ENCODE measurements at places on chromosomes 16 and 17.

- DNase-seq: no peak
- no peak overlapping the region for H3K27ac ChIP-seq
- H3K27me3 ChIP-seq: no peaks in the 10 kb centered on the region
- 0 out of 2 replicates have a peak, but pooled peaks cover 1% of the 10 kb centered on the region for H3K4me1 ChIP-seq
- no peaks in the 10 kb centered on the region for H3K36me3 ChIP-seq
- H3K4me3 ChIP-seq: no peak overlapping the region
Observed at GRCh38 chr17:73679476-73679875, 35.2 kb upstream of the SDK2 start.

DNA sequence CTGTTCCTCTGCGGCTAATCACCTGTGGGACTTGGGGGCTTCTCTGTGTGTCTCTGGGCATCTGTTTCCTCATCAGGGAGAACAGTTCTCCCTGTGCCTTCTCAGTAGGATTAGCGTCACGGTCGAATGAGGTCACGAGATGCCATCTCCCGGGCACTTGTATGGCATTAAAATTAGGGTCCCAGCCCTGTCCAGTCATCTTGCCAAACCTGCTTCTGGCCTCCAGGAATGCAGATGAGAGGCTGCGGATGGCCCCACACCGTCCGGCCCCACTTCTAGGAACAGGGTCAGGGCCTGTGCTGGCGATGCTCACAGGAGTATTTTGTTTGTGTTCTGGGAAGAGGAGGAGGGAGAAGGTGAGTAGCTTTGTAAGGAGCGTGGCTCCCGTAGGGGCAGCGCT lies 58.5 kb downstream of the OR1D5 start:
- no peak overlapping the region for H3K4me3 ChIP-seq
- H3K27me3 ChIP-seq: no peaks in the 10 kb centered on the region
- no peak overlapping the region for H3K27ac ChIP-seq
- no peak for DNase-seq
- peaks cover 29% of the 10 kb centered on the region for H3K36me3 ChIP-seq
- no peaks in the 10 kb centered on the region for H3K4me1 ChIP-seq

- DNase-seq: no peak
- no peak overlapping the region for H3K4me3 ChIP-seq
- no peak overlapping the region for H3K27ac ChIP-seq
- no peaks in the 10 kb centered on the region for H3K4me1 ChIP-seq
- H3K36me3 ChIP-seq: no peaks in the 10 kb centered on the region
Observed at GRCh38 chr16:23823475-23824384, 12.1 kb upstream of the PRKCB start.

DNA sequence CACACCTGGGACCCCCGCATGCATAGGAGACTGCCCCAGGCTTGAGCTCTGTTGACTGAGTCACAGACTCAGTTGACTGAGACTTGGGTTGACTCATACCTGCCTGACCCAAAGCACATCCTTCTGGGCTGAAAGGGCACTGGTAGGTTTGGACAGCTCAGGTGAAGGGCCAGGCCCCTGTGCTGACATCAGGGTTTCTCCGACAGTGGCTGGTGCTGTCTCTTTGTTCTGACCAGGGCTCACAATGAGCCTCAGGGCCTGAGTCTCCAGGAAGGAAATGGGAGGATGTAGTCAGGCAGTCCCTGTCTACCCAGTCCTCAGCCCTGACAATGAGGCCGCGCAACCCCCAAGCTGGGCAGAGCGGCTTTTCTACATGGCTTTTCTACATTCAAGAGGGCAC lies 6.5 kb downstream of the SPNS2 start:
- H3K27ac ChIP-seq: no peak overlapping the region
- no peak overlapping the region for H3K4me3 ChIP-seq
- peaks cover 9% of the 10 kb centered on the region for H3K27me3 ChIP-seq
- no peak for DNase-seq

GRCh38 chr17:67509390-67510287 lies 132.6 kb downstream of the PITPNC1 start:
- no peak for DNase-seq
- H3K4me1 ChIP-seq: peaks cover 6% of the 10 kb centered on the region
- H3K36me3 ChIP-seq: no peaks in the 10 kb centered on the region
- no peaks in the 10 kb centered on the region for H3K27me3 ChIP-seq
- no peak overlapping the region for H3K27ac ChIP-seq

- H3K4me1 ChIP-seq: peaks cover 4% of the 10 kb centered on the region
- DNase-seq: no peak
- no peak overlapping the region for H3K27ac ChIP-seq
- H3K4me3 ChIP-seq: peak overlapping the region; percentile 45
- 0 out of 2 replicates have a peak, but pooled peaks cover 4% of the 10 kb centered on the region for H3K36me3 ChIP-seq
Observed at GRCh38 chr17:75271955-75272847, 1.2 kb upstream of the MIF4GD start.

- no peaks in the 10 kb centered on the region for H3K4me1 ChIP-seq
- no peak overlapping the region for H3K27ac ChIP-seq
- H3K36me3 ChIP-seq: no peaks in the 10 kb centered on the region
- no peaks in the 10 kb centered on the region for H3K27me3 ChIP-seq
- H3K4me3 ChIP-seq: no peak overlapping the region
- DNase-seq: no peak
Observed at GRCh38 chr17:30324723-30325122, 9.1 kb downstream of the TMIGD1 start.

GRCh38 chr17:17994271-17995069 lies 21.8 kb downstream of the DRC3 start:
- no peaks in the 10 kb centered on the region for H3K36me3 ChIP-seq
- no peak overlapping the region for H3K4me3 ChIP-seq
- no peak overlapping the region for H3K27ac ChIP-seq

GRCh38 chr17:47717979-47718621 lies 14.9 kb upstream of the TBX21 start:
- H3K36me3 ChIP-seq: no peaks in the 10 kb centered on the region
- H3K4me1 ChIP-seq: peaks cover 7% of the 10 kb centered on the region
- H3K27me3 ChIP-seq: peaks cover 2% of the 10 kb centered on the region
- no peak for DNase-seq

- H3K36me3 ChIP-seq: no peaks in the 10 kb centered on the region
- H3K4me1 ChIP-seq: no peaks in the 10 kb centered on the region
- H3K27me3 ChIP-seq: no peaks in the 10 kb centered on the region
- H3K27ac ChIP-seq: no peak overlapping the region
Observed at GRCh38 chr17:9676820-9677310, 31.5 kb downstream of the USP43 start.

GRCh38 chr17:63474586-63475460 lies 2.0 kb upstream of the ACE start:
- no peak overlapping the region for H3K27ac ChIP-seq
- H3K27me3 ChIP-seq: no peaks in the 10 kb centered on the region
- H3K4me1 ChIP-seq: peaks cover 6% of the 10 kb centered on the region
- H3K4me3 ChIP-seq: no peak overlapping the region
- H3K36me3 ChIP-seq: no peaks in the 10 kb centered on the region

DNA sequence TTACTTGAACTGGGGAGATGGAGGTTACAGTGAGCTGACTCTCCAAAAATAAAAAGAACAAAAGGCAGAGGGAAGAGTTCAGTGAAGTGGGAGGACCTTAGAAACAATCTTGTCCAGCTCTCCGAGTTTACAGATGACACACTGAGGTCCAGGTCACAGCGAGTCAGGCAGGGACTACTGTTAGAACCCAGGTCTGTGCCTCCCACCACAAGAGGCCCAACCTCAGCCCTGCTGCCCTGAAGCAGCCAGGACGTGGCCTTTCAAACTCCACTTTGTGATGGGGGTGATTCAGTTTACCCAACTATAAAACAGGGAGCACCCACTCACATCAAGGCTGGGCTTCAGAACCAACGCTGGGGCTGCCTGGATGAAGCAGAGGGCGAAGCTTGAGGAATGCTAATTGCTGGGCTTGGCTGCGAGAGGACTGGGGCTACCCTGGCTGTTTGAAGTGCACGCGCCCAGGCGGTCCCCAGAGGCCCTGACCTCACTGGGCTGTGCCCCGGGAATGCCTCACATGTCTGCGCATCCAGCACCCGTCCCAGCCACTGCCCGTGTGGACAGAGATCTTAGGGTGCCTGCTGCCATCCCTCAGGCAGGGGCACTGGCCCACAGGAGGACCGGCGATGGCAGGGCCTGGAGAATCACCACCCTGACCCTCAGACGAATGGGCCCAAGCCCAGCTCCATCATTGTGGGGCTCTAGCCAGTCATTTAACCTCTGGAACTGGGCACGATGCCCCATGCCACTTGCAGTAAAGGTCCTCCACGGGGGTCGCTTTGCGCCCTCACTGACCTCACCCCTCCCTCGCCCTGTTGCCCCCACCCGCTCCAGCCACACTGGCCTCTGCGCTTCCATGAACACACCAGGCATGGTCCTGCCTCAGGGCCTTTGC lies 11.4 kb downstream of the SLC5A10 start:
- no peak overlapping the region for H3K4me3 ChIP-seq
- H3K27me3 ChIP-seq: no peaks in the 10 kb centered on the region
- DNase-seq: no peak
- H3K36me3 ChIP-seq: no peaks in the 10 kb centered on the region

DNA sequence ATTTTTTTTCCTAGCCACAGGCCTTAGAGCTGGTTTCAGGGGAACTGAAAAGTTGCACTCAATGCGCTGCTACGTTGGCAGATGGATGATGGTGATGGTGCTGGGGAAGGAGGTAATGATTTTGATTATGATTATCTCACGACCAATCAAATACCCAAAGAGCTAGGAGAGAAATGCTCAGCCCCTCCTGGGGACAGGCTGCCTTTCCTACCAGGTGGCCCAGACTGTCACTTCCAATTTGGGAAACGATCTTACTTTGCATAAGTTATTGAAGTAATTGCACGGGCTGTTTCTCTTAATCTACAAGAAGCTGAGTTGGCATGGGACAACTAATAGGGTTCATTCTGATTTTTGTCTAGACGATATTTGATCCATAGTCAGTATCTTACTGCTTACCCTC lies 379.7 kb upstream of the EEF2KMT start:
- no peak for DNase-seq
- no peaks in the 10 kb centered on the region for H3K27me3 ChIP-seq
- no peaks in the 10 kb centered on the region for H3K36me3 ChIP-seq
- H3K4me3 ChIP-seq: no peak overlapping the region
- peaks cover 2% of the 10 kb centered on the region for H3K4me1 ChIP-seq

DNA sequence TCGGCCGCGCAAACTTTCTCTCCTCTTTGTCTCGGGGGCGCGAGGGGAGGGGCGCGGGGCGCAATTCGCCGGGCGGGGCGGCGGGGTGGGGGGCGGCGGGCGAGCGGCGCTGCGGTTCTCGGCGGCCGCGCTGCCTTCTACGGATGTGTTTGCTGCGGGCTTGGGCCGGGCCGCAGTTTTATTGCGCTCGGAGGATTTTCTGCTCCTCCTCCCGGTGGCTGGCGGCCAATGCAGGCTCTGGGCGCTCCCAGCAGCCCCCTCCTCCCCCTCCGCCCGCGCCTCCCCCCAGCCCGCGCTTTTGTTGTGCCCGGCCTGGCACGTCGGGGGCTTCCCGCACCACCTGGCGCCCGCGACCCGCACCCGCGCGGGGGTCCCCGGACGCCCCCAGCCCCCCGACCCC lies at the start of gene TIMP2:
Gene TIMP2, minus strand, starts transcription at position 154 of the 400 bp plus-strand sequence. CDS start 299 bp downstream, outside the sequence.
- H3K27ac ChIP-seq: no peak within 1 kb of the TSS
- DNase-seq: no peak
- no peaks in the 10 kb centered on the region for H3K27me3 ChIP-seq

- H3K4me1 ChIP-seq: no peaks in the 10 kb centered on the region
- no peaks in the 10 kb centered on the region for H3K27me3 ChIP-seq
- H3K36me3 ChIP-seq: no peaks in the 10 kb centered on the region
- DNase-seq: no peak
- H3K27ac ChIP-seq: no peak overlapping the region
Observed at GRCh38 chr16:81327447-81328196, 12.9 kb downstream of the GAN start.

- H3K4me3 ChIP-seq: no peak overlapping the region
- H3K36me3 ChIP-seq: no peaks in the 10 kb centered on the region
- no peaks in the 10 kb centered on the region for H3K27me3 ChIP-seq
- H3K27ac ChIP-seq: no peak overlapping the region
- H3K4me1 ChIP-seq: peaks cover 3% of the 10 kb centered on the region
Observed at GRCh38 chr16:11231367-11231970, 24.5 kb downstream of the SOCS1 start.

GRCh38 chr17:2928294-2928890 lies 132.2 kb downstream of the RAP1GAP2 start:
- H3K36me3 ChIP-seq: no peaks in the 10 kb centered on the region
- H3K4me3 ChIP-seq: no peak overlapping the region
- no peak overlapping the region for H3K27ac ChIP-seq
- DNase-seq: no peak
- H3K27me3 ChIP-seq: no peaks in the 10 kb centered on the region
- peaks cover 4% of the 10 kb centered on the region for H3K4me1 ChIP-seq

GRCh38 chr16:49350265-49351095 lies 23.1 kb upstream of the C16orf78 start:
- peaks cover 4% of the 10 kb centered on the region for H3K4me1 ChIP-seq
- H3K27ac ChIP-seq: no peak overlapping the region
- H3K36me3 ChIP-seq: no peaks in the 10 kb centered on the region
- H3K27me3 ChIP-seq: no peaks in the 10 kb centered on the region

DNA sequence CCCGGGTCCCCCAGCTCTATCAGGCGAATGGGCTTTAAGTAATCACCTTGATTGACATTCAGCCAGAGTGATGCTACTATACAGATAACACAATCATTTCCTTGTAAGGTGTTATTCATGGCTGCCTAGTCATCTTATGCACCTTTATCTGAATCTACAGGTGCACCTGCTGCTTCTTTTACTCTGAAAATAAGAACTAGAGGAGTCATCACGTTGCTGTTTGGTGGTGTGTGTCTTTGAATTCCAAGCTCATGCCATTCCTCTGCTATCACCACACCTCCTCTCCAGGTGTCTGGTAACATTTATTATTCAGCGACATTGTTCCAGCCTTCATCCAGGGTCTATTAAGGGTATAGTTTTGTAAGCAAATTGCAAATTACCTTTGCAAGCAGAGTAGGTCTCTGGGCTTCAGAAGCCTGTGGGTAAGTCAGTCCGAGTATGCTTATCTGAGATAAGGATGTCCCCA lies 51.9 kb downstream of the NOS2 start:
- H3K4me3 ChIP-seq: no peak overlapping the region
- H3K27me3 ChIP-seq: no peaks in the 10 kb centered on the region
- DNase-seq: no peak
- H3K27ac ChIP-seq: no peak overlapping the region

DNA sequence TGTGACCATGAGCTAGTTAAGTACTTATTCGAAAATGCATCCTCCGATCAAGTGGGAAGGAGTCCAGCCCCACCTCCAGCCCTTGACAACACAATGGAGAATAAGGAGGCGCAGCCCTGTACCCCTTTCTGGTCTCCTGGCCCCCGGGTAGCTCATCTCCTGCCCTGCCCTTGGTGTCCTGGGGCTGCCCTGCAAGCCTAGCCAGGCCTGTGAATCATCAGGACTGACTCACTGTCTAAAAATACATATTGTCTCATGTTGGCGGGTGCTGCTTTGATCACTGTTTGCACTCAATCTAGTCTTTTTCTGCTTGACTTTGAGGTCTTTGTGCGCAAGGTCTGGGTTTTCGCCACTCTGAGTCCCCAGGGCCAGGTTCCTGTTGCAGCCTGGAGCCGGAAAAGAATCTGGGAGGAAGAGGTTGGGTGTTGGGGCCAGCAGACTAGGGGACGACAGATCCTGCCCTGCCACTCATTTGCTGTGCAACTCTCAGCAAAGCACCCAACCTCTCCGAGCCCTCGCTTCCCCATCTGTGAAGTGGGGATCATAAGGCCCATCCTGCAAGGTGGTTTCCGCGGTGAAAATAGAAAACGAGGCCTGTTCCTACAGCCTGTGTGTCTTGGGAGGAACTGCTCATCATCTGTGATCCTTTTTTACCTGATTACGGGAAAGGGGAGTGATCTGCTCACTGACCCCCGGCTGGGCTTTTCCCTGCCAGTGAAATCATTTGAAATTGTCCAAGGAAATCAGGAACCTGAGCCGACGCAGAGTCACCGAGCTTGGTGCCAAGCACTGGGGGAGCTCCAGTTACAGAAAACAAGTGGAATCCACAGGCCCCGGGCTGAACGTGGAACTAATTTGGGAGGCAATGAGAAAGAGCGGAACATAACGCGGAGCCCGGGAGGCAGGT lies 230.4 kb downstream of the PARN start:
- no peaks in the 10 kb centered on the region for H3K27me3 ChIP-seq
- no peaks in the 10 kb centered on the region for H3K4me1 ChIP-seq
- H3K4me3 ChIP-seq: no peak overlapping the region
- no peaks in the 10 kb centered on the region for H3K36me3 ChIP-seq

Data from iPS DF 6.9 (cell line).